ENCODE measurements at places on chromosomes 12 and 14.

- no peak for DNase-seq
These were observed 35.8 kb upstream of the FBXO33 start for GRCh38 chr14:39467889-39468524.

DNA sequence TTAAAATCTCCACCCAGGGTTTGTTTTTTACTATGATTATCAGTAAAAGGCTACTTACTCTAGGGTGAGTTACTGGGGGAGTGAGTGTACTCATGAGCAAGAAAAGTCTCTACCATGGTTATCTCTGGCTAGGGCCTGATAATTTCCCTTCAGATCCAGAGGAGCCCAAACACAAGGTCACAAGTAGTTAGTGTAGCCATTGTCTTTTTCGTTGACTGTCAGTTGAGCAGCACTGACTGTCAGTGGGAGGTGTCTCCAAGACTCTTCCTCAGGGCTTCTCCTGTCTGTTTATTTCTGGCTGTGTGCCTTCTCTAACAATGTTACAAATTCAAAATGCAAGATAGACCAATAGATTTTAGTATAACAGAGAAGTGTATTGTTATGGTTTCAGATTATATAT lies 181.2 kb upstream of the MIS18BP1 start:
- DNase-seq = no peak

DNA sequence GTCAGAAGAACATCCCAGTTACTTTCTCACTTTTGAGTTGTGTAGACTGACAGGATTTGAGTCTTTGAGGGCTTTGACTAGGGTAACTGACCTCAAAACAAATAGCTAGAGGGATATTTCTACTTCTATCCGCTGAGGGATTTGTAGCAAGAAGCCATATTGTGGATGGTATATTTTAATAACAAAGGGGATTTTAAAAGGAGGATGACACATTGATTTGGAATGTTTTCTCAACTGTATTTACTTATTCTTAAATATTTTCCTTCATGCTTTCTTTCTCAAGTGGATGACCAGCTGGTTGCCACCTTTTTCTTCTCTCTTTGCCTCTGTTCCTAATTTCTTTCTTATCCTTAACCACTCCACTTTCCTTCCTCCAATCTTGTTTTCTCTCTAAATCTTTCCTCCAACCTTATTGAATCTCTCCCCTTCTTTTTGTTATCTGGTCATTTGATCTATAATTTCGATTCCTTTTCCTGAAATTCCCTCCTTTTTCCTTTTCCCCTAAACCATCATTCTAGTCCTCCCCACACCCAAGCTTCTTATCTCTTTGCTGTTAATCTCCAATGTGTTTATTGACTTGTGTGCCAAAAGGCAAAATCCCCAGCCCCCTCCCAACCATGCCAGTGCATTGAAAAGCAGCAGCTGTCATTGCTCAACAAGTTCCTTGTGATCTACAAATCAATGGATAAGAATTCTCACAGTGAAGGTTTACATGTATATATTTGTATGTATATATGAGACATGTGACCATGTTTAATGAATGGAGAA lies 411.6 kb downstream of the RAD51B start:
- no peak for DNase-seq

GRCh38 chr12:6458281-6459003 lies 6.6 kb downstream of the TAPBPL start:
- DNase-seq = no peak

DNA sequence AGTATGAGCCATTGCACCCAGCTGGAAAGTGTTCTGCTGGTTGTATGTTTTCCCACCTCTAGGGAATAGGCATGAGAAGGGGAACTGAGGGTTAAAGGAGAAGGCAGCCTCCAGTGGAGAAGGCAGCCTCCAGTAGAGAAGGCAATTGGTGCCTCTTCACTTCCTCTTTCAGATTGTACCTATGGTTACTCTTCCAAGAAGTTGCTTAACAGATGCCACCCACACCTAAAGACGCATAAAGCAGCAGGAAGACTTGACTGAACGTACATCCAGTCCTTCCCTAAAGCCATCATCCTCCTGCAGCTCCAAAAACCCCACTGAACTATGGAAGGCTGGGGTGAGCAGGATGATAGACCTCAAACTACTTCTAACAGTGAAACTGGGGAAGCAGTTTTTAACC lies 13.1 kb downstream of the DPF3 start:
- DNase-seq = no peak

GRCh38 chr14:56247495-56248200 lies 129.4 kb downstream of the PELI2 start:
- DNase-seq = no peak

DNA sequence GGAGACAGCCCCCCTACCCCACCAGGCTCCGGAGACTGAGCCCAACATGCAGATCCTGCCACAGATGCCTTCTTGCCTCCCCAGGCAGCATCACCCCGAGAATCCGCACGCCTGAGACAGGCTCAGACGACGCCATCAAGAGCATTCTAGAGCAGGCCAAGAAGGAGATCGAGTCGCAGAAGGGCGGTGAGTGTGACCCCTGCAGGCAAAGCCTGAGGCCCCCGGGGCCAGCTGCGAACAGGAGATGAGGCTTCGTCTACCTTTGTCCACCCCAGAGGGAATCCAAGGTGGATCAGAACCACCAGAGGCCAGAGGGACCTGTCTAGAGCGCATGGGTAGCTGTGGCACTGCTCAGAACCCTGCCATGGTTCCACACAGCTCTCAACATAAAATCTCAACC lies 56.9 kb downstream of the PHETA1 start:
- DNase-seq = no peak

- DNase-seq = no peak
These were observed 378.4 kb downstream of the CCDC91 start for GRCh38 chr12:28568704-28569103.

DNA sequence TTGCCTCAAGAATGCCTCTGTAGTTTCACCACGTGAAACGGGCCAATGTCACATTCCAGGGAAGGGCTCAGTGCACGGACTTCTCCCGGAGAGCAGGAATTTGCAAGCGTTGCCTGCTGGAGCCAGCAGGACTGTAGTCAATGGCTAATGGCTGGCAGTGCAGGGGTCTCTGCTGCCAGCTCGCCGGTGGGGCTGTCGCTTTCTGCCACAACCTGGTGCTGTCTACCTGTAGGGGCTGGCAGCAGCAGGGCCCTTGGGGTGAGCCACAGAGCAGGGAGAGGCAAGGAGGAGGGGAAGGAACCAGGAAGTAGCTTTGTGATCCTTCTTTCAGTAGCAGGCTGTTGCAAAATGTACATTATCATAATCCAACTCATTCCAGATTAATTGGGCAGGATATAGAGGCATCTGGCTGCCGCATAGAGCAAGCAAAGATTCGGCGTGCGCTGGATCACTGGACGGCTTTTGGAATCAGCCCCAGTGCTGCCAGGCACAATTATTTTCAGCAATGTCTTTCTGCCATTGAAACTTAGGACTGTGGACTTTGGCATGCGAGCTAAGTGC lies 114.1 kb downstream of the PAPOLA start:
- no peak for DNase-seq

DNA sequence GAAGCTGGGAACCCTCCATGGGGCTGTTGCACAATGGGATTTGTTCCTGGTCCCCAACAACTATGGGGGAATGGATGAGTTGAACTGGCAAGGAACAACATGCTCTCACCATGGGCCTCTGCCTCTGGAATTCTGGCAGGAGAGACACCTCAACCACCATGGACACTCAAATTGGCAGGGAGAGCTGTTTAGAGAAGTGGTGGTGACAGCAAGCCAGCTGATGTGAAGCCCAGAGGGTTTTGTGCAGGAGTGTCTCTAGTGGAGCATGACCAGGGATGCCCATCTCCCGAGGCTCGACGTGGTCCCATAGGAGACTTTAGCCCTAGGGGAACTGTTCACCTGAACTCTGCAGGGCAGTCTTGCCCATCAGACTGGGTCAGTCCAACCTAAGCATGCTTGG lies 345.2 kb upstream of the CCDC196 start:
- no peak for DNase-seq

GRCh38 chr12:50620109-50620977 lies 115.6 kb downstream of the DIP2B start:
- DNase-seq = no peak

- no peak for DNase-seq
These were observed 30.8 kb upstream of the ABCC9 start for GRCh38 chr12:21972055-21972454.

GRCh38 chr12:106174876-106175275 lies 36.1 kb upstream of the NUAK1 start:
- DNase-seq = no peak

- no peak for DNase-seq
These were observed 21.5 kb downstream of the DYRK2 start for GRCh38 chr12:67669934-67670631.

- DNase-seq = peak; percentile 62
These were observed 36.9 kb downstream of the BCL11B start for GRCh38 chr14:99234961-99235571.

- no peak for DNase-seq
These were observed 257.6 kb downstream of the C12orf75 start for GRCh38 chr12:105588106-105588505.

- DNase-seq = no peak
These were observed 334.1 kb downstream of the DPF3 start for GRCh38 chr14:72559669-72560255.

DNA sequence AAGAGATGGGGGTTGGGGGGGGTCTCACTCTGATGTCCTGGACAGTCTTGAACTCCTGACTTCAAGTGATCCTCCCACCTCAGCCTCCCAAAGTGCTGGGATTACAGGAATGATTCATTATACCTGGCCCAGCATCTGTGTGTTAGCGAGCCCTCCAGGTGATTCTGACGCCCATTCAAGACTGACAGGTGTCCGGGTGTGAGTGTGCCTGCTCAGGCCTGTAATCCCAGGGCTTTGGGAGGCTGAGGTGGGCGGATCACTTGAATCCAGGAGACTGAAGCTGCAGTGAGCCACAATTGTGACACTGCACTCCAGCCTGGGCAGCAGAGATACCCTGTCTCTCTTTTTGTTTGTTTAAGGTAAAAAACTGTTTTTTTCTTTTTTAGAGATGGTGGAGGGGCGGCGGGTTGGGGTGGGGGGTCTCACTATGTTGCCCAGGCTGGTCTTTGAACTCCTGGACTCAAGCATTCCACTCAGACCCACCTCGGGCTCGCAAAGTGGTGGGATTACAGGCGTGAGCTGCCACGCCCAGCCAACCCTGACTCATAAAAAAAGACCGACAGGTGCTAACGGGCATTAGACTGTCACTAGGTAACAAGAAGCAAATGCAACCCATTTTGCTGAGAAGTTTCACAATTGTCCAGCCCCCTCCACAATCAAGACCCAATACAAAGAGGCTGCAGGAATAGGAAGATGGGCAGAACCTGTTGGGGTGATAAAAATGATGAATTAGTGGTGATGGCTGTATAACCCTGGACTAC lies 4.7 kb downstream of the VSIG10 start:
- DNase-seq = no peak

- DNase-seq = no peak
These were observed 74.7 kb downstream of the BMP4 start for GRCh38 chr14:53881921-53882320.

DNA sequence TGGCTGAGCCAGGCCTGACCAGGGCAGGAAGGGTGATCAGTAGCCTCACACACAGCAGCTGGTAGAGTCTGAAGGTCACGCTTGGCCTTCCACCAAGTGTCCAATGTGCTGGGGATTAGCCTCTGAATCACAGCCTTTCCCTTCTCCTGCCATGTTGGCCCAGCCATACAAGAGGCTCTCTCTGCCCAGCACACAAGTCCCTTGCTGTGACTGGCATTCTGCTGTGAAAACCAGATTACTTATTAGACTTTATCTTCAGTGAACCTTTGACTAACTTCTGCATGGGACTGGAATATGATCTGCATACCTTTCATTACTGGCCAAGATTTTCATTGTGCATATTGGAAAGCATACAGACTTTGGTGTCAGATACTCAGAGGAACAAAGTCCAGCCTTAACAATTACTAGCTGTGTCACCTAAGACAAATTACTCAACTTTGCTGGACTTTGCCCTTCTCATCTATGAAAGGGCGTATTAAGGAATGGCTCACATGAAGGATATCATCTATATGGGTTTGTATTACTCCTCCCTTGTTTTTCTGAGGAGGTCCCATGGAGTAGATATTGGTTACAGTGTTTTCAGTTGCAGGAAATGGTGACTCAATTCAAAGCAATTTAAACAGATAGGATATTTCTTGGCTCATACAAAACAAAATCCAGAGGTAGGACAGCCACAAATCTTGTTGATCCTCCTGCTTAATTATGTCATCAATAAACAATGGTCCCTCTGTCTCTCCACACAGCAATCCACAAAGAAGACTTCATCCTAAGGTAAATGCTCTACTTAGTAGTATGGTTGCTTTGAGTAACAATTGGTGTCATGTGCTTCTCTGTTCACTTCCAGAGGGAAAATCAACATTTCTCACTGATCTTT lies 99.6 kb downstream of the DYRK2 start:
- DNase-seq = no peak

DNA sequence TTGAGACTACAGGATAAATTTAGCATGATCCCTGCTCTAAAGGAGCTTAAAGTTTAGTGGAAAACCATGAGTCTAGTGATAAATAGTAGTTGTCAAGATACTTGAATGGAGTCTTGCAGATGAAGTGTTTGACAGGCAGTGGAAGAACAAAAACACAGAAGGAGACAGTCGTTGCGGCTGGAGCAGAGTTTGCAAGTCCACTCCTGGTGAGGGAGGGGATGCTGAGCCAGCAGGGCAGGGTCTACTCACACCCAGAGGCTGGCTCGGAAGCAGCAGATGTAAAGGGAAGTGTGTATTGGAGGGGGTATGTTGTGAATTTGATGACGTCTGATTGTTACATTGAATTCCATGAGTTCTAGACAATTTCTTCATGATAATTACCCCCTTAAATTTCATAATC lies 61.3 kb downstream of the TRAF3 start:
- DNase-seq = no peak

DNA sequence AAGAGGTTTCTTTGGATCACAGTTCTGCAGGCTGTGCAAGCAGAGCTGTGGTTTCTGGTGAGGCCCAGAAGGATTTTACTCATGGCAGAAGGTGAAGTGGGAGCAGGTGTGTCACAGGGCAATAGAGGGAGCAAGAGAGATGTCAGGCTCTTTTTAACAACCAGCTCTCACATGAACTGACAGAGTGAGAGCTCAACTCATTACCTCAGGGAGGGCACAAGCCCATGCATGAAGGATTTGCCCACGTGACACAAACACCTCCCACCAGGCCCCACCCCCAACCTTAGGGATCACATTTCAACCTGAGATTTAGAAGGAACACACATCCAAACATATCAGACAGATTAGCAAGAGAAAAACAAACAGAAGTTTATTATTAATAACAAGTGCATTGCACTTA lies 470.4 kb downstream of the GALC start:
- DNase-seq = no peak

Measured in stimulated activated CD4-positive, alpha-beta T cell treated with anti-CD3 and anti-CD28 coated beads, TNF-alpha, amount 100 ng/mL, for 4 hours (primary cell).